ENCODE measurements at places on chromosomes 7 and 10.
A peak's percentile ranks its signal among the peaks of the same experiment; 100 is the strongest.

DNA sequence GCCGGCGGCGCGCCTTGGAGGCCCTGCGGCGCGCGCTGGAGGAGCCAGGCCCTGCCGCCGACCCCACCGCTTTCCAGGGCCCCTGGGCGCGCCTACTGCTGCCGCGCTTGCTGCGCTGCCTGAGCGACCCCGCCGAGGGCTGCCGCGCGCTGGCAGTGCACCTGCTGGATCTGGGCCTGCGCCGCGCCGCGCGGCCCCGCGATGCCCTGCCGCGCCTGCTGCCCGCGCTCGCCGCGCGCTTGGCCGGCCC, 280 bp downstream of the DNAAF5 start:
- DNase-seq = peak; percentile 31

- DNase-seq = no peak
Observed at GRCh38 chr7:553636-554111, 34.0 kb upstream of the PDGFA start.

GRCh38 chr10:91555455-91555854, 77.4 kb downstream of the PPP1R3C start:
- no peak for DNase-seq

GRCh38 chr7:96233084-96233483, 88.8 kb downstream of the SLC25A13 start:
- DNase-seq = no peak

GRCh38 chr7:50304129-50304910, at the start of gene IKZF1:
Gene IKZF1 (plus strand): TSS chr7:50304716. CDS start chr7:50319062, 14,346 bp downstream.
- DNase-seq = peak; percentile 96

DNA sequence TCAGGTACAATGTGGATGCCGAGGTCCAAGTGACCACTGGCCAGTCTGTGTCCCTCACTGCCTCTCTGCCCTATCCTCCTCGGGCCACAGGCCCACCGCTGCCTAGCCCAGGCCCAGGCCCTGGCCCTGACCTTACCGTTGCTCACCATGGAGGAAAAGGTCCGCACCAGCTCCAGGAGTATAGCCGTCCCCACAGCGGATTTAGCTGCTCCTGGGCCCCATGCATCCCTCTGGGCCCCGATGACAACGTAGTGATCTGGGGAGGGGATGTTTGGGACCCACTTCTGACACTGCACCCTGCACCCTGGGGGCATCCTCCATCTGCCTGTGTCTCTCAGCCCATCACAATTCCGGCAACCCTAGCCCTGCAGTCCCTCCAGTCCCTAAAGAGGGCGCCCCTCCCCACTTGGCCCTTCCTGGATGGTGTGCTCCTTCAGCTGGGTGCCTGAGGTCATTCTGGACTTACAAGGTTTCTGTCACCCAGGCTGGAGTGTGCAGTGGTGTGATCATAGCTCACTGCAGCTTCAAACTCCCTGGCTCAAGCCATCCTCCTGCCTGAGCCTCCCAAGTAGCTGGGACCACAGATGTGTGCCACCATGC, 12.1 kb downstream of the TFR2 start:
- DNase-seq = no peak

DNA sequence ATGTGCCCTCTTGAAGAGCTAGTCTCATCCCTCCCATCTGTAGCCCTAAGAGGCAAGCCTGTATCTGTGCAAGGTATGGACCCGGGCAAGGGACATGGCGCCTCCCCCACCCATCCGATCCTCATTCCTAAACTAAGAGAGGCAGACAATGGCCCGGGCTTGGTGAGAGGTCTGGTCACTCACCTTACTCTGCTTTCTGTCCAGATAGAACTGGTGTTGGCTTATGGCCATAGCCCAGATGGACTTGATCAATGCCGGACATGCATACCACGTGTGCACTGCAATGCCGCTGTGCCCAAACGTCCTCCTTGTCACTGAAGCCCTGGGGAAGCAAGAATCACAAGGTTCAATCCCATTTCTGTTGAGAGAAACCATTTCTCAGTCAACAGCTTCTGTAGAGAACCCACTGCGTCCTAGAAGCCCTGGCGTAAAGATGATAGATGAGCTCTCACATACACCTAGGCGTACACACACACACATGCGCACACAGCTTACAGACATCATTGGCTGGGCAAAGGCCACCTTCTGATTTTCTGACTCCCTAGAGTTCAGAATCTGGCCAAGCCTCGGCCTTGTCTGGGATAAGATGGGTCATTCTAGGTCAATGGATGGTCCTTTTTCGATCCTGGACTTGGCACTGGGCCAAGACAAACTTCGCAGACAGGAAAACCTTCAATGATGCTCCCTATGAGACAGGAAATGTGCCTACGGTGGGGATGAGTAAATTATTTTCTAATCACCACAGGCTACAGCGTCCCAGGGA, 114.6 kb downstream of the PRPF18 start:
- DNase-seq = no peak

DNA sequence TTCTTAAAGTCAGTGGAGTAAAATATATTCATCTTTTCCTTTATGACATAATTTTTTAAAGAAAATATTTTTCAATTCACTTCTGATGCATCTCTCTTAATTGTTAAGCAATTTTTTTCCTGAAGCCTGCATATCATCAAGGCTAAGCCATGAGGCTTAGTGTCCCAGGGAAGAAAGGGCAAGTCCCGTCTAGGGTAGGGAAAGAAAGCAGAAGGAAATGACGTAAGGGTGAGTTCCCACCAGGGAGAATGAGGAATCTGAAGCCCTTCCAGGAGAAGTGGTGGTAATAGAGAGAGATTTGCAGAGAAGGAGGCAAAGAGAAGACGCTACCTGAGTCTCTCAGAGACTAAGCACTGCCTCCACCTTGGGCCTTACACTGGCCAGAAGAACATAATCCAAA, 96.8 kb upstream of the NFE2L3 start:
- no peak for DNase-seq

GRCh38 chr10:49571388-49571787, 32.5 kb upstream of the ERCC6 start:
- DNase-seq = no peak

DNA sequence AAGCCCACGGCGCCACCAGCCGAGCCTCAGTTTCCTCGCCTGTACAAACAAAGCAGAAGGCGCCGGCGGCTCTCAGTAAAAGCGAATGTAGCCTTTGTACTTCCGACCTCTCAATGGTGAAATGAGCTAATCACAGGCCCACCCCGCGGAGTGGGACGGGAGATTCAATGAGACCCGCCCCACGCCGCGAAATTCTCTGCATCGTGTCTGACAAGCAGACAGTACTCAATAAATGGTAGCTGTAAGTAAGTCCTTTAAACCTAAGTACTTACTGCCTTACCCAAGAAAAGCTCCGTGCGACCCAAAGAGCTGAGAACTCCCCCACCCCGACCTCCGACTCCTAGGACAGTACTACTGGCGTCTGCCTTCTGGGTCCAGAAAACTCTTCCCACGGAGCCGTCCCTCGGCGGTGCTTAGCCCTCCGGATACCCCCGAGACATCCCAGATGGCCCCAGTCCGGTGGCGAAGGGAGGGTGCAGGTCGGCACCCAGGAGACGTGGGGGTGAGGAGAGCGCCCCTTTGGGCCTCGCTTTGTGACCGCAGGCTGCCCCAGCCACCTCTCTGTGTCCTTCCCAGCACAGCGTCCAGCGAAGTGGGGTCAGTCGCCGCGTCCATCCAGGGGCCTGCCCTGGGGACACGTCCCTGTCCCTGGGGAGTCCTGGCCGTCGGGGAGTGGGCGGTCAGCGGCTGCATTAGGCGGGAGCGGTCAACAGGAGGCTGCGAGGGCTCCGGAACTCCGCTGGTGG, 972 bp upstream of the CXCL12 start:
- no peak for DNase-seq

GRCh38 chr7:139993169-139993568, 69.6 kb downstream of the PARP12 start:
- DNase-seq = no peak

DNA sequence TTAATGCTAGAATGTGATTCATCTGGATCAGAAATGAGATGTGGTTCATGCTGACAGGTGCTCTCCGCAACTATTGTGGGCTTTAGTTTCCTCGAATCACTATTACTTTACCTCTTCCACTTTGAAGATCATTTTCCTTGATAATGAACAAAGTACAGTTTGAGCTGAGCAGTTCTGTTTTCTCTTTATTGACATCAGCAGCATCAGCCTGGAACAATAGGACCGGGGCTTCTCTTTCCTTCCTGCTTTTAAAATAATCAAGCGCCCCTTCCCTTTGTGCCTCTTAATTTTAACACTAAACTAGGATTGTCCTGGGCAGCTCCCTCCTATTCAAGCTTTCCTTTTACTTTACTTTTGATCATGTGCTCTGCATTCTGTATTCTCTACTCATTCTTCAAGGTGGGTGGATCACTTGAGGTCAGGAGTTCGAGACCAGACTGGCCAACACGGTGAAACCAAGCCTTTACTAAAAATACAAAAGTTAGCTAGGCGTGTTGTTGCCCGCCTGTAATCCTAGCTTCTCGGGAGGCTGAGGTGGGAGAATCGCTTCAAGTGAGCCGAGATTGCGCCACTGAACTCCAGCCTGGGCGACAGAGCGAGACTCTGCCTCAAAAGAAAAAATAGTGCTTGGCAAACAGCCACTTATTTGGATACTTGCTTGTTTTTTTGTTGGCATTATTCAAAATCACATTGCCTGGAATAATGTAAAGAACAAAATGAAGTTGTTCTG, 67.0 kb upstream of the RHEB start:
- DNase-seq = no peak

DNA sequence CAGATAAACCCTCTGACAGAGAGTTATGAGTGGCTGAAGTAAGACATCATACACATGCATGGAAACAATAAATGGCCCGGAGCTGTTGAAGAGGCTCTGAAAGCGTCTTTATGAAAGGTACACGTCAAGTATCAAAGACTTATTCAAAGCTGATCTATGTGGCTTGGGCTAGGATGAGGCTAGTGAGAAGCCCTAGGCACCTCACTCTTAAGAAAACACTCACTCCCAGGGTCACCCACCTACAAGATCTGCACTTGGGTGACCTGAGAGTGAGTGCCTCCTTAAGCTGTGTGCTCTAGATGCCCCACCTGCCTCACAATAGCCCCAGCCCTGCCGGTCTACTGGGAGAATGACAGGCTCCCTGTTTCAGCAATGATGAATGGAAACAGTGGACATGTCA, 1.1 kb upstream of the GIMAP1 start:
- DNase-seq = no peak

- DNase-seq = no peak
Observed at GRCh38 chr7:16368885-16369284, 52.5 kb downstream of the CRPPA start.

- no peak for DNase-seq
Observed at GRCh38 chr7:93799750-93800357, 90.7 kb downstream of the TFPI2 start.

DNA sequence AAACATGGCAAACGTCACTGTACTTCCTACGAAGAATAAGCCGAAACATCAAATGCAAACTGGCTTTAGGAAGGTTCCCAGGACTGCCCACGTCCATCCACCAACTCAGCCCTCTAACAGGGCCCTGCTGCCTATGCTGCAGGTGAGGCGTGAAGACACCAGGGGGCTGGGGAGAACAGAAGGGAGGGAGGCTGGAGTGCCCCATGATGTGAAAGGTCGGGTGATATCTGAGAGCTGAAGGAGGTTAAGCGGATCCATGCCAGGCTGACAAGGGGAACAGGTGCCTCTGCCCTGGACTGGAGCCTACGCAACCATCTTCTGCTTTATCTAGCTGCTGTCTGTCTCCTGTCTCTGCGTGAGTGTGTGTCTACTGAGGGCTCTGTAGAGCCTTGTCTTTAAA, 40.2 kb upstream of the ATP6V0A4 start:
- DNase-seq = no peak

GRCh38 chr10:60985951-60986350, 42.0 kb upstream of the RHOBTB1 start:
- no peak for DNase-seq

DNA sequence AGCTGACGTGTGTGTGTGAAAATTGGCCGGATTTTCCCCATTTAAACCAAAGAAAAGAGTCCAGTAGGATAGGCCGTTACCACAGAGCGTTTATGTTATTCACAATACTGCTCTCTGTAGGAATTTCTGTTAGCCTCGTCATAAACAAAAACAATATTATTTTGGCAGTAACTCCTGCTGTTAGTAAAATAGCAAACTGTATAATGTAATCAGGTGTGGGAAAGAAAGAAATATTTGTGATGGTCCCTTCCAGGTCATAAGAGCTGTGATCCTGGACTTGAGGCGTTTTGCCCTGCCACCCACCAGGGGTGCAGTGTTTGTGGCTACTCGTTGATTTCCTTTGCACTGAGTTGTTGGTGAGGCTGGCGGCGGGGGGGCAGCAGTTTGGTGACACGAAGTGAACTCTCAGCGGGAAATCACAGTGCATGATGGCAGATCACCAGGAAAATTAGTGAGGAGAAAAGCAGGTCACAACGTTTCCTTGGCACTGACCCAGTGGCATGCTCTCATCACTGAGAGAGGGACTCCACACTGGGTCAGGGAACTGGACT, 2.8 kb downstream of the EEPD1 start:
- DNase-seq = no peak

GRCh38 chr10:26887611-26888215, 27.0 kb upstream of the ABI1 start:
- DNase-seq = no peak

DNA sequence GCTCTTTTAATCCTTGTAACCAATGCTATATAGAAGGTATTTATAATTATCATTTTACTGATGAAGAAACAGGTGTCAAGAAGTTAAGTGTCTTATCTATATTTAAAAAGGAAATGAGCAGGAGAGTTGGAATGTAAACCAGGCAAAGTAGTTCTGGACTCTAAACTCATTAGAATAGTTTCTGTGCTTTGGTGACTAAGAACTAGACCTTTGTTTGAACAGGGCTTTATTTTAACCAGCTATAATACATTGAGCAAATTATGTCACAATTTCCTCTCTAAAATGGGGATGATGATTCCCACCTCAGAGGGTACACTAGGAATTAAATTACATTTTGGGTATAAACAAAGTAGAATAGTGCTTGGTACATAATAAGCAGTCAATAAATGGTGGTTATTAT, 236.0 kb downstream of the MAGI2 start:
- no peak for DNase-seq

DNA sequence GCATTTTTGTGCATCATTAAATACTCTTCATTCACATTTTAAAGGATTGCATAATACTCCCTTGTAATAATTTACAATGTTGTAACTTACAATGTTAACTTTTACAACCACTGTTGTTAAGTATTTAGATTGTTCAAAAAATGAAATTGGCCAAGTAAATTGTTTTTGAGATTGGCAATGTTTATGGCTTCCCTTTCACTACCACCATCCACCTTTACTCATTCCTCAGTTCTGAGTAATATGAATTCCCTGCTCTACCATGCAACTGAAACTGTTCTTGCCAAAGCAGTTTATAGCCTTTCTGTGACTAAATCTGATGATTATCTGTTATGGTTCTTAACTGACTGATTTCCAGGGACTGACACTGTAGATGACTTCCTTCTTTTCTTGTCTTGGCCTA, 80.5 kb upstream of the TMEM106B start:
- no peak for DNase-seq

- DNase-seq = no peak
Observed at GRCh38 chr10:19947656-19948055, 131.4 kb downstream of the PLXDC2 start.

DNA sequence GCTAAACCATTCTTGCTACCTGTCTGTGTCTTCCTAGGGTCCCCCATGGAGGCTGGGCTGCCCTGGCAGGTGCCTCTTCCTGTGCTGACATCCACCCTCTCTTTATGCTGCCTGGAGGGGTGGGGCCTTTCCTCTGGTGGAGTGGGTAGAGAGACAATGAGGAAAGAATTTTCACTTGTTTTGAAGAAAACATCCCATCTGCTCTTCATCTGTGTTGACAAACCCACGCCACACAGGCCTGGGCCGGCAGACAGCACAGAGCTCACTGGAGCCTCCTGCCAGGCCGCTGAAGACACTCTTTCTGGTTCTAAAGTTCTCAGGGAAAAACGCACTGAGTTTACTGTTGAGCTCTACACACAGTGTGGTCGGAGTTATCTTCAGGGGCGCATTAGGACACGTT, 328.2 kb downstream of the GLRX3 start:
- DNase-seq = no peak
